ENCODE measurements at places on chromosomes 12 and 14.

DNA sequence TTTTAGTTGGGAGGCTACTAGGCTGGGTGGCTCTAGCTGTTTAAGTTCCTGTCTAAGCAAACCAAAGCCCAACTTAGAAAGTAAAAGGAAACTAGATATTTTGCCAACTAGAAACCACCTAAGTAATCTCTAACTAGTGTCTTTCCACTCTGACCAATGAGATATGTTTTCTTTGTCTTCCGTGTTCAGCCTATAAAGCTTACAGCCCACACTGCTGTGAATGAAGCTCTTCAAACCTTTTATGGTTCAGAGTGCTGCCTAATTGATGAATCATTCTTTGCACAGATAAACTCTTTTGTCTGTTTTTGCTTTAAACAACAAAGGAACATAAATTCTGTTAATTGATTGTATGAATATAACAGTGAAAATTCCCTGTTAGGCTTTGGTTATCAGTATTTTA is 66.1 kb downstream of the FUT8 start:
- DNase-seq: no peak

- no peak for DNase-seq
Observed at GRCh38 chr12:2319737-2320506, 267.1 kb downstream of the CACNA1C start.

- no peak for DNase-seq
Observed at GRCh38 chr14:44699391-44699790, 192.3 kb upstream of the FSCB start.

DNA sequence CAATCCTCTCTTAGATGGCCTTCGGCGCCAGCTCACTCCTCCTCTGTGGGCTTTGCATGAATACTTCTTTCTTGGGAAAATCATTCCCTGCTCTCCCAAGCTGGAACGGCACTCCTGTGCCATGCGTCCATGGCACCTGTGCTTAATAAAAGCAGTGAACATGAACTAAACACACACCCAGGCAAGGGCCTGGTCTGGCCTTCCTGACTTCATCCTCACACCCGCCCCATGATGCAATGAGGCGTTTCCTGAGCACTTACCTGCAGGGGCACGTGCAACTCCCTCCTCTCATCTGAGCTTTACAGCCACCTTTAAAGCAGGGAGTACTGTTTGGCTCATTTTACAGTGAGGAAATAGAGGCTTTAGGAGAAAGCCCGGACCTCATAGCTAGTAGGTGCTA is 219.8 kb downstream of the SLC41A2 start:
- no peak for DNase-seq

GRCh38 chr12:116707751-116708150 is 30.1 kb downstream of the SPRING1 start:
- no peak for DNase-seq

DNA sequence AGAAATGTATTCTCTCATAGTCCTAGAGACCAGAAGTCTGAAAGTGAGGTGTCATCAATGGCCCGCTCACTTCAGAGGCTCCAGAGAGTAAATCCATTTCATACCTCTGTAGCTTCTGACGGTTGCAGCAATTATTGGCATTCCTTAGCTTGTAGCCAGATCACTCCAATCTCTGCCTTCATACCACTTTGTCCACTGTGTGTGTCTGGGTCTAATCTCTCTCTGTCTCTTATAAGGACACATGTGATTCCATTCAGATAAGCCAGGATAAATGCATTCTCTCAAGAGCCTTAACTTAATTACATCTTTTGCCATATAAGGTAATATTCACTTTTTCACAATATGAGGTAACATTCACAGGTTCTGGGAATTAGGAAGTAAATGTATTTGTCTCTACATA is 365.7 kb downstream of the GXYLT1 start:
- DNase-seq: no peak

GRCh38 chr12:131687346-131688125 is 23.4 kb upstream of the SFSWAP start:
- no peak for DNase-seq

DNA sequence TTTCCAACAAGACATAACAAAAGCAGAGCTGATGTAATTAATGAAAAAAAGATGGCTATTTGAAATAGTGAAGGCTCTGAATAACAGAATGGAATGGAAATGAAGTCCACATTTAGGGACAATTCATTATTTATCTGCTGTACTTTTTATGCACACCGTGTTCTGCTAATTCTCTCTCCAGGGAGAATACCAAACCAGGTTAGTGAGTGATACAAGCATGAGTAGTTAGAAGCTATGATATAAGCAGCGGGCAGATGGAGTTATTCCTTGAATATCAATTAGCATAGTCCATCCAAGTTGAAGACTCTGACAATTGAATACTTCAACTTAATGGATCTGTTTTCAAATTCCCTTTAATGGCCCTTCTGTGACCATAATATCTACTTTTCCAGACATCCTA is 162.1 kb upstream of the TMTC2 start:
- DNase-seq: no peak

Measured in hippocampal formation (tissue), 2 donors.